ENCODE measurements at places on chromosomes 2 and 18. TPM values are rescaled to one million over a fixed set of nuclear protein-coding genes. Genes with fewer than 3 reads are reported as not detected.

Gene ATG9A
- total RNA-seq = 34.9 TPM

Gene VWA3B
- total RNA-seq = not detected

Gene SP5
- total RNA-seq = not detected

Gene IL1RL1
- total RNA-seq = 0.33 TPM

Gene TUBA3E
- total RNA-seq = not detected

Gene ZC3H6
- 5.8 TPM for total RNA-seq

Gene CFC1
- total RNA-seq = not detected

Gene ZNF638
- total RNA-seq = 97.6 TPM

Gene OSR1
- total RNA-seq = 19.5 TPM

Gene PTPRN
- 3.6 TPM for total RNA-seq

Gene KIAA2012
- 0.17 TPM for total RNA-seq
